ENCODE measurements at places on chromosomes 1 and 21.

DNA sequence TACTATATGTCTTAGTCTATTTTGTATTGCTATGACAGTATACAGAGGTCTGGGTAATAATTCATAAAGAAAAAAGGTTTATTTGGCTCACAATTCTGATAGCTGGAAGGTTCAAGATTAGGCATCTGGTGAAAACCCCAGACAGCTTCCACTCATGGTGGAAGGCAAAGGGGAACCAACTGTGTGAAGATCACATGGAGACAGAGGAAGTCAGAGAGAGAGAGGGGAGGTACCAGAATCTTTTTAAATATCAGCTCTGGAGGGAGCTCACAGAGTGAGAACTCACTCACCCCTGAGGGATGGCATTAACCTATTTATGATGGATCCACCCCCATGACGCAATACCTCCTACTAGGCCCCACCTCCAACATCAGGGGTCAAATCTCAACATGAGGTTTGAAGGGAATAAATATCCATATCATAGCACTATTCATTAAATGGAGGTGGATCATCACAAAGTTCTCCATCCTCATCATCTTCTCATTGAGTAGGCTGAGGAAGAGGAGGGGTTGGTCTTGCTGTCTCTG, 290.5 kb downstream of the DSCAM start:
- no peak for DNase-seq

DNA sequence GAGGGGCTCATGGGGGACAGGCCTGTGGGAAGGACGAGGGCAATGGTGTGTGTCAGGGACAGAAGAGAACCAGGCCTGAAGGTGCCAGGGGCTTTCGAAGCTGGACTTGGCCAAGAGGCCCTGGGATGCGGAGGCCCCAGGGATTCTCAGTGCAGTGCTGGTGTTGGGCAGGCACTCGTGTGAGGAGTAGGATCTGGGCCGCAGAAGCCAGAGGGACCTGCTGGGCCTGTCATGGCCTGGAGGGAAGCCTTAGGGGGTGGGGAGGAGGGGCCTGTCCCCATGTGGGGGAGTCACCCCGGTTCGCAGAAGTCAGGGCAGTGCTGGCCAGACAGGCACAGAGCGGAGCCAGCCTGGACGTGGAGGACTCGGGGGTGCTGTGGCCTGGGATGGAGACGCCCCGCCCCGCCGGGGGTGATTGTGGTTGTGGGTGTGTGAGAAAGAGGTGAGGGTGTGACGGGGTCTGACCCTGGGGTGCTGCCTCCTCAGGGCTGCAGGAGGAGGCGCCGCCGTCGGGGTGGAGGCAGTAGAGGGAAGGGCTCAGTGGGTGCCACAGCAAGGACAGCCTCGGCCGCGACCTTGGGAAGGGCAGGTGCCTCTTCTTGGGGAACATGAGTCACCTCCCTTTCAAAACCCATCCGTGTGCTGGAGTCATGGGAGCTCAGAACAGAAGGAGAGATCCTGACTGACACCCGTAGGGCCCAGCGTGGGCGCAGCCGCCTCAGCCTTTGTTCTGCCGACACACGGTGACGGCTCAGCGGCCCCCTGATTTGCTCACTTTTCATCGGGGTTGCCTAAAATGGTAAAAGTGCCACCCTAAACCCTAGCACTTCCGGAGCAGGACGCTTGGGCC, 33.9 kb downstream of the FAAP20 start:
- DNase-seq: no peak

GRCh38 chr21:44359396-44359795, 6.0 kb downstream of the TRPM2 start:
- no peak for DNase-seq

DNA sequence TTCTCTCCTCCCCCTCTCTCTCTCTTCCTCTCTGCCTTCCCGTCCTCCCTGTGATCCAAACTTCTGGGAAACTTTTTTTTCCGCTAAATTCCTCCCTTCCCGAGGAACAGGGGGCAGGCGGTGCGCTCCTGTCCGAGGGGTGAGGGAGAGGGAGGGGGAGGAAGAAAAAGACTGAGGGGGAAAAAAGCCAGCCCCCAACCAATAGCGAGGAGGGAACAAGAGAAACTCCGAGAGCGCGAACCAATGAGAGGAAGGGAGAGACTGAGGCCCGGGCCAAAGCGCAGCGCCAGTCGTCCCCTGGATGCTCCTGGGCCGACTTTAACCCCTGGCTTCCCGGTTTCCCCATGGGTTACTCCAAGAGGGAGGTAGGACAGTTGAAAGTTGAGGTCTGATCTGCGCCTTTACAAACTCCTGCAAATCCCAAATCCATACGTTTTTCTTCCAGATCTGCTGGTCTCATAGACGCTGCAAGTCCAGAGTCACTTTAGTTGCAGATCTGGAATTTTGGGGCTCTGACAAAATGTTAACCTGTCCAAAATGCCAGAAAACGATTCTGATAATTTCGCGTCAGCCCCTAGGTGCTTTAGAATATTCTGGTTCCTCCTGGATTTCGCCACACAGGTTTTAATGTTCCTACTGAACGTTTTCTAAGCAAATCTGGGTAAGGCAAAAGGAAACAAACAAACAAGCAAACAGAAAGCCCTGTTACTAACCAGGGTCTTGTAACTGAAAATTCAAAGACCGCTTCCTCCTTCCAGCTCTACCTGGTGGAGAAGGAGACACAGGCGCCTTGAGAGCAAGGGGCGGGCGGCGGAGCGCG, at the start of gene TBX15:
TBX15 (minus strand) TSS at position 158 of the 820 bp plus-strand sequence. CDS start 548 bp downstream, outside the sequence.
- DNase-seq: no peak

DNA sequence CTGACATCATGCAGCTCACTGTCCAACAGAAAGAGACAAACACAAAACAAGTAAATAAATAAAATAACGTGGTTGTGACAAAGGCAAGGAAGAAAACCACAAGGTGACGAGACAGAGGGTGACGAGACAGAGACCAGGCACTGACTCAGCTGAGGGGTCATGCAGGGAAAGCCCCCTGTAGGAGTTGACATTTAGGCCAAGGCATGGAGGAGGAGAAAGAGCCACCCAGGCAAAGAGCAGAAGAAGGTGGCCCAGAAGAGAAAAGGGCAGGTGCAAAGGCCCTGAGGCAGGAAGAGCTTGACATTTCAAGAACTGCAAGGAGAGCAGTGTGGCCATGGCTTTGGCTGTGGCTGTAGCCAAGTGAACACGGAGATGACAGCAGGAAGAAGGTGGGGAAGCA, 65.1 kb upstream of the ID3 start:
- no peak for DNase-seq

DNA sequence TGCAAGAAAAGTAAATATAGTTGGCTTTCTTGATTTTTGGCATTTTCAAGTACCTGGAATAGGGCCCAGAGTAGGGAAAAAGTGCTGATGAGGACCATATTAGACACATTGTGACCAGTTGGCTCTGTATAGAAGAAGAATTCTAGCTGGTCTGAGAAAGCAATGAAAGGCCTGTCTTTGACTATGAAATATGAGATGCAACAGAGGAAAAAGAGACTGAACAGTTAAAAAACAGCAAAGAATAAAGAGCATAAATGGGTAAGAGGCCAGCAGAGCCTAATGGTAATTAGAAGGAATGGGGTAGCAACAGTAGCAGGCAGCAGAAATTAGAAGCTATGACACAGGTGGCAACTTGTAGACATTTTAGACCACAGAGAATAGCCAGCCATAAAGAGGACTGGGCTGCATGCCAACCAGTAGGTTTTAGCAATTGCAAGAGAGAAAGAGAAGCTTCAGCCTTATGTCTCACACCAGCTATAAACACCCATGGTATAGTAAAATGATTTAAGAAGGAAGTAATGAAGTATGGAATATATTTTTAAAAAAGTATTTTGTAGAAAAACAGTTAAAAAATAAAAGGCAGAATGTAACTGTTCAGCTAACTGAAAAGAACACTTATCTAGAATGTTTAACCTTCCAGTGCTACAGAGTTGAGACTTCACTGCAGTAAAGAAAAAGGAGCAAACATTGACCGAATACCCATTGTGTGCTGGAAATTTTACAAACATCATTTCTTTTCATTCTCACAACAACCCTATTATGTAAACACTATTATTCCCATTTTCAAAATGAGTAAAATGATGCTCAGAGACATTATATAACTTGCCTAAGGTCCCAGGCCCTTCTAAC, 114.1 kb downstream of the LHX4 start:
- no peak for DNase-seq

Measured in cortex of kidney (tissue), 1 donor.